ENCODE measurements at places on chromosomes 2 and 18.

DNA sequence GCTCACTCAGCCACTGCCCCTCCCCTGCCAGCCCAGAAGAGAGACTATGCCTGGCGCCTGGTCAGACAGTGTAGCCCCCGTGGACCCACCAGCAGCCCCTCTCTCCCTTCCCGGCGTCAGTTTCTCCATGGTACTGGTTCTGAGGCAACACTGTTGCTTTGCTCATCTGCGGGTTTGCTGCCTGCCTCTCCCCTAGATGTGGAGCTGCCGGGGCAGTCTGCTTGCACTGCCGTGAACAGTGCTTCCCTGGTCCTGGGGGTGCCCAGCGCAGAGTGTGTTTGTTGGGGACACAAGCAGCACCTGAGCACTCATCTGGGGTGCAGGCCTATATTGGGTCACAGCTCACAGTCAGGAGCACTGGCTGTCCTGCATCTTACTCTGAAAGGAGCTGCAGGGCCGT lies 309.9 kb downstream of the NDUFA10 start:
- no peak for DNase-seq

DNA sequence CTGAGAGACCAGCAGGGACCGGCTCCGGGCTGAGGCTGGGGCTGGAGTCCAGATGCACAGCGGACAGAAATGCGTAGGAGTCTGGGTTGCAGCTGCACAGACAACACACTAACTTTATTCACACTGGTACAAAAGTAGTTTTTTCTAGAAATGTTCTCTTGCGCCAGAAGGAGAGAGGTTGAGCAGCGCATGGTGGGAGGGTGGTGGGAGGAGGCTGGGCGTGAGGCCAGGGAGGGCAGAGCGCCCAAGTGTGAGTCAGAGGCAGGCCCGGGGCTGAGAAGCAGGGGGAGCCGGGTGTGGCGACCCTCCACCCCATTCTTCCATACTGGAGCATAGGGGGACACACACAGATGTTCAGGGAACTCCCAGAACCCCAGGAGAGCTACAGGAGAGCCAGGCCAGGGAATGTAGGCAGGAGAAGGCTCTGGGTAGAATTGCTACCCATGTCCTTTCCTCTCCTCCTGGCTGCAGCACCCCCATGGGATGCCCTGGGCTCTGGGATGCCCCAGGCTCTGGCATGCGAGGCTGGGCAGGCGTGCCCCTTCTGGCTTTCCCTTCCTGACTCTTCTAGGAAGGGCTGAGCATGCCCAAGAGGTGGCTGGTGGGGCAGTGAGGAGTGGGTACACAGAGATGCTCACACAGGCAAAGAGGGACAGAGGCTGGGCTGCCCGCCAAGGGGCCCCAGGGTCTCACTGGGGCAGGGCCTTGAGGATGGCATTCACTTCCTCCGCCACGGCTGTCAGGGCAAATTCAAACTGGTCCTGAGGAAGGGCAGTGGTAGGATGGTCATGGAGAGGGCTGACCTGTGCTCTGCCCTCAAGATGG lies 10.6 kb downstream of the DNAJB2 start:
- no peak for DNase-seq

- no peak for DNase-seq
Observed at GRCh38 chr2:102367331-102367971, 11.9 kb downstream of the IL18R1 start.

- no peak for DNase-seq
Observed at GRCh38 chr2:3631851-3632659, 25.9 kb upstream of the ALLC start.

DNA sequence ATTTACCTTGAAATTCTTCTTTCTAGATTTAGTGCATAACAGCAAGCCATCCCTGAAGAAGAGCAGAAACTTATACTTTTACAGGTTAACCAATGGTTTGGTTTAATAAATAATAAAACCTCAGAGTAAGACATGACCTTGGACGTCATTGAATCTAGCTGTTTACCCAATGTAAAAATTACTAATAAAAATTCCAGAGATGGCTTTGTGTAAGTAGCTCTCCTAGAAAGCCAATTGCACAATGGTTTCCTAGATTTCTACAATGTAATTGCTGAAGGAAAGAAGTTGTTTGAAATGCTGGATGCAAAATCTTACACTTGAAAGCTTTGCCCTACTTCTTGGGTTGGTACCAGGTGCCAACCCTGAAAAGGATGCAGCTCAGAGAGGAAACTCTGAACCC lies 1.5 kb downstream of the XDH start:
- DNase-seq, result no peak

Data from right renal pelvis (tissue), 4 donors.